ENCODE measurements at places on chromosomes 5 and 9.

DNA sequence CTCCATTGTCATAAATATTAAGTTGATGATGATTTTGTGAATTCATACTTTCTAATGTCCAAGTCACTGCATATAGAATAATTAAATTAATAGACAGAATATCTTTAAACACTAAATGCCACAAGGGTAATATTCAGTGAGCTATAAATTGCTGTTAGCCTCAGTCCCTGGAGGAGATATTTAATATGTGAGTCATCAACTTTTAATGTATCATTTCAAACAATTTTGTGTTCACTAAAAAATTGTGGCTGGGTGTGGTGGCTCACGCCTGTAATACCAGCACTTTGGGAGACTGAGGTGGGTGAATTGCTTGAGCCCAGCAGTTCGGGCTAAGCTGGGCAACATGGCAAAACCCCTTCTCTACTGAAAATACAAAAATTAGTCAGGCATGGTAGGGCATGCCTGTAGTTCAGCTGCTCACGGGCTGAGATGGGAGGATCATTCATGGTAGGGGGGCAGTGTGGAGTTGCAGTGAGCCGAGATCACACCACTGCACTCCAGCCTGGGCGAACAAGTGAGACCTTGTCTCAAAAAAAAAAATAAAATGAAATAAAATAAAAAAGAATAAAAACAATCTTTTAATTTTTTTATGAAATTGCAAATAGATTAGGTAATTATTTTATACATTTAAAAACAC lies 717.3 kb upstream of the CHD1 start:
- DNase-seq: no peak

- DNase-seq: no peak
Observed at GRCh38 chr5:172806897-172807672, 27.0 kb upstream of the ERGIC1 start.

GRCh38 chr5:88941581-88941980 lies 58.6 kb upstream of the MEF2C start:
- no peak for DNase-seq

DNA sequence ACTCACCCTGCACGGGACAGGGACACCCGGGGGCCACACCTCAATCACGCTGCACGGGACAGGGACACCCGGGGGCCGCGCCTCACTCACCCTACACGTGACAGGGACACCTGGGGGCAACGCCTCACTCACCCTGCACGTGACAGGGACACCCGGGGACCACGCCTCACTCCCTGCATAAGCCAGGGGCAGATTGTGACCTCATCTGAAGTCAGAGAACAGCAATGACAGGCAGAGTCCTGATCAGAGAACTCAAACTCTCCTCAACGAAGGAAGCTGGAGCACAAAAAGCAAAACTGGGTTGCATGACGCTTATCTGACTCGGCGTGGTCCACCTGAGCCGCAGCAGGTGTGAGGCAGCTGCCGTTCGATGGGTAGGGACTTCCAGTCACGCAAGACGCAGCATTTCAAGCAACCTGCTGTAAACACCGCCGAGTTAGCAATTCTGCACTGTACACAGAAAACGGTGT lies 3.2 kb downstream of the TERT start:
- DNase-seq: peak; percentile 73

GRCh38 chr5:163649514-163649913 lies 144.1 kb downstream of the MAT2B start:
- no peak for DNase-seq

DNA sequence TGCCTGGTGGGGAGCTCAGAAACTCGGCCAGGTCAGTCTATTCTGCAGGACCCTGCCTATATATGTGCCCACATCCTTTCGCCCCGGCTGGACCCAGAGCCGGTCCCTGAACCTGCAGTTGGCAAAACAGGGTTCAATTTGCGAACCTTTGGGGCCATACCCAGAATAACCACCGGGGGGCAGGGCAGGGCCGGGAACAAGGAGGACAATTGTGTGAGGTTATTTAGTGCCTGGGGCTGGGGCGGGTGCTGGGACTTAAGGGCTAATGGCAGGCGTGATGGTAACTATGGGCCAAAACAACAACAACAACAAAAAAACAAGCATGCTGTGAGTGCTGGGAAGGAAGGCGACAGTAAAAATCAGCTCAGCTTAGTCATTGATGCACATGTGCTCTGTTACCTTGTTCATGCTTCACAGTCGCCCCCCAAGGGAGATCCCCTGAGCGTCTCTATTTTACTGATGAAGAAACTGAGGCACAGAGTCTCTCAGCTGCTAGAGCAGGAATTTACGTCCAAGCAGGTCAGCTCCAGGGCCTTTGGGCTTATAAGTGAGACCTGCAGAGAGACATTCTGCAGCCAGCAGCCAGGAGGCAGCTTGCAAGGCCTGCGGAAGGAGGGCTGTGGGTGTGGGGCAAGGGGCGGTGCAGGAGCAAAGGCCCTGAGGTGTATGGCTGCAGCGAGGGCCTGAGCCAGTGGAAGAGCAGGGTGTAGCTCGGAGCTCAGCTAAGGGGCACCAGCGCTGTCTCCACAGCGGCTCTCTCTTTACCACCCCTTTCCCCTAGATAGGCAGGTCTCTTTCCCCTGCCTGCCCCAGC lies 106.0 kb downstream of the PHF2 start:
- DNase-seq: peak; percentile 26

- no peak for DNase-seq
Observed at GRCh38 chr9:124052401-124052800, 40.8 kb downstream of the LHX2 start.

DNA sequence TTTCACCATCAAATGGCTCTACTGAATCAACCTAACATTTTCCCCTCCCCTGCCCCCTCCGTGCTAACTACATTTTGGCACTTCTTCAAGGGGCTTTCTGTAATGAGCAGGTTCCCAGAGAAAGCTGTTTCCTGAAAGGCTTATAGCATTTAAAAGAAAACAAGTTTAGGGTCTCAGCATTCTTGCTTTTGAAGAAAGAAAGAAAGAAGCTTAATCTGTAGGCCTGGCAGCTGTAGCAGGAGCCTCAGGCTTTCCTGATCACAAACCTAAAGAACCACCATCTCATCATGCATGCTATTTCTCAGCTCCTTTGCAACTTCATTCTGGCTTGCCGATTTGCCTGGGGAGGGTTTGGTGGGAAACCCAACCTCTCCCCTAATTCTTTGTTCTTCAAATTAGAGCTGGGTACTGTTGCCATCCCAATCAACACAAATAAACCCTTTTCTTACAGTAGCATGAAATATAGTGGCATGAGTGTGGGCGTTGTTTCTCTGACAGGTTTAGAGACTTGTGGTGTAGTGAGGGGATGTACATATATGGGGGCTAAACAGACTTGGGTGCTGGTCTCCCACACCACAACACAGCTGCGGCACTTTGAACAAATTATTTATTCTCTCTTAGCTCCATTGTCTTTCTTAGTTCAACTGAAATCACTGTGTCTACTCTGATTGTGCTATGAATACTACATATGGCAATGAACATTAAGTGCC lies 160.5 kb upstream of the TNC start:
- no peak for DNase-seq

DNA sequence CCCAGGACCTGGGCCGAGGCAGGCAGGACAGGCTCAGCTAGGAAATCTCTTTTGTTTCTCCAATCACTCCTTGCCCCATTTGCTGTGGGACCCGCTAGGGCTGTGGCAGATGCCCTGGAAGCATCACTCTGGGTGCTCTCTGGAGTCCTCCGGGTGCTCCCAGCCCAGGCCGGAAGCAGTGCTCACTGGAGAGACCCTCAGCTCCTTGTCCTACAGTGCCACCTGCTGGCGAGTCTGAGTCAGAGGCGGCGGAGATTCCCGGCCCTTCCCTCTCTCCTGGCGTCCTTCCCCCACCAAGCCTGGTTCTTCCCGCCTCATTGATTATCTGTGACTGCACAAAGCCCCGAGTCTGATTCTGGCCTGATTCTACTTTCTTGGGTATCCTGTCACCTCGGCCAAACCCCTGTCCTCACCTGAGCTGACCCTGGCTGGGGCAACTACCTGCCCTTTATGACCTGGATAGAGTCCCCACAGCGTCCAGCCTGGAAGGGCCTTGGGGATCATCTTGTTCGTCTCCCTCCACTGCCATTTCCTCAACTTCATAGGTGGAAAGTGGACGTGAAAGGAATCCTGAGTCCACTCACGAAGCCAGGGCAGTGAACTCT lies 7.3 kb upstream of the BARHL1 start:
- DNase-seq: peak; percentile 53

GRCh38 chr9:117815315-117815714 lies 111.1 kb downstream of the TLR4 start:
- no peak for DNase-seq

DNA sequence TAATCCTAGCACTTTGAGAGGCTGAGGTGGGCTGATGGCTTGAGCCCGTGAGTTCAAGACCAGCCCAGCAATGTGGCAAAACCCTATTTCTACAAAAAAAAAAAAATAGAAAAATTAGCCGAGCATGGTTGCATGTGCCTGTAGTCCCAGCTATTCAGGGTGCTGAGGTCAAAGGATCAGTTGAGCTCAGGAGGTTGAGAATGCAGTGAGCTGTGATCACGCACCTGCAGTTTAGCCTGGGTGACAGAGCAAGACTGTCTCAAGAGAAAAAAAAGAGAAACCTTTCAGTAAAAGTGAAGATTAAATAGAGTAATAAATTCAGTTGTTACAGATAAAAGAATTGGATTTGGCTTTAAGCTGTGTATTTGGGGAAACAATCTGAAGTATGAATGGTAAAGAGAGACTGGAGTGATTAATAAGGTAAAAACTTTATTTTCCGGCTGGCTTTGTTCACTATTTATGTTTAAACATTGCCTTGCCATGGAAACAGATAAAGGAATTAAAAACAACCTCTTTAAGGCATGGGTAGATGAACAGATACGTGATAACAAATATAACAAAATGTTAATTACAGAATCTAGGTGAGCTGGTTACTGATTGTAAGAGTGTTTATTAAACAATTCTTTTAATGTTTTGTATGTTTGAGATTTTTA lies 56.0 kb upstream of the PCAT7 start:
- DNase-seq: no peak

DNA sequence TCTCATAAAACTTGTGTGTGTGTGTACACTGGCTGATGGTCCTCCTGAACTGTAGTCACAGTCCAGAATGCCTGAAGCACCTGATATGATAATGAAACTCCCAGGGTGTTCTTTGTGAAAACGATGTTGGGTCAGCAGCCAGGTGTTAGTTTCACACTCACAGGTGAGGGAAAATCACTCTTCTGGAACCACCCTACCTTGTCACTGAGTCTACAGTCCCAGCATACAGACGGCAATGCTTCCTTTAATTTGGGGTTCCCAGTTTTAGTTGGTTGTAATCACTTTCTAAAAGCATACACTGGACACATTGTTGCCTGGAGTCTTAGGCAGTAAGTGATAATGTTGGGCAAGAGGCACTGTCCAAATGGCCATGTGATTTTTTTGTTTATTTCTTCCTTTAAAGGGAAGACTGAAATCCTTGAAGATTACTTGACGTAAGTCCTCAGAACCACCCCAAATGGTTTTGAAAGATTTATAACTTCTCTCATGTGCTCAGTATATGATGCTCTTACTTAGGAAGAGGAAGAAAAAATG lies 18.2 kb upstream of the MGAT1 start:
- DNase-seq: no peak

GRCh38 chr9:129885670-129886106 lies 50.4 kb downstream of the USP20 start:
- DNase-seq: peak; percentile 64

- peak; percentile 71 for DNase-seq
Observed at GRCh38 chr5:15013654-15014463, 142.3 kb upstream of the ANKH start.

DNA sequence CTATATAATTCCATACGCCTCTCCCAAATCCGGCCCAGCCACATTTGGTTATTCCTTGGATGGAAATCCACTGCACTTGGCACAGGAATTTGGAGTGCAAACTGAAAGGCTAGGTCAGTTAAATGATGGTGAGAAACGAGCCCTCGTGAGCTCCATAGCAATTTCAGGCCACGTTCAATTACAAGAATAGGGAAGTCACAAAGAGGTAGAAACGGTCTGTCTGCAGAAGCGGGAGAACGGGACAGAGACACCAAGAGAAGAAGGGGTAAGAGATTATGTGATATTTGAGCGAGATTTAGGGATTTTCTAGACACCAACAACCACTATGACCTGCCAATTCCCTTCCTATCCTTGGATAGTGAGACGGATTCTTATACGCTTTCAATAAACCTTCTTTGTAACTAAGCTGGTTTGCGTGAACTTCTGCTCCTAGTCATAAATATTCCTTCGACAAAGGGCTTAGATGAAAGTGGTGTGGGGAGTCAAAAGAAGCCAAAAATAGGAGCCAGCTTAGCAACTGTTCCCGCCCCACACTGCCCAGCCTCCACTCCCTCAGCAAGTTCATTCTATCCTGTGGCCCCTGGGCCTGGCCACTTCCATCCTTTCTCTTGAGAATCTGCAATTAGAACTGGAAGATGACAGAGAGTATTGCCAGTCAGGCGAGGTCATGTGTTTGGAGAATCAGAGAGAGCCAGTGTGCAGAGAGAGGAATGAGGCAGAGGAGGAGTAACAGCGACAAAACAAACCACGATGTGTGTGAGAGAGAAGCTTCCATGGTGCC lies 118.4 kb downstream of the ZNF608 start:
- DNase-seq: no peak

DNA sequence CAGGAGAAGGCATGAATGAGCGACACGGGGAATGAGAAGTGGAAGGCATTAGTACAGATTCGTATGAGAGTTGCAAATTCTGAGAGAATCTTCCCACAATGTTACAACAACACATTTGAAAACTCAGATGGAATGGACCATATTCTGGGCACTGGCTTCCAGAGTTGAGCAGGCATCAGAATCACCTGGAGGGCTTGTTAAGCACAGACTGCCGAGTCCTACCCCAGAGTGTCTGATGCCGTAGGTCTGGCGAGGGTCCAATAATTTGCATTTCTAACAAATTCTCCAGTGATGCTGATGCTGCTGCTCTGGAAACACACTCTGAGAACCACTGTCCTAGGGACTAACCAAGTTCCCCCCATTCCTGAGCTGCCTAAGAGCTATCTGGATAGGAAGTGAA lies 2.9 kb upstream of the TLX3 start:
- no peak for DNase-seq

- DNase-seq: peak; percentile 26
Observed at GRCh38 chr5:61330341-61330844, 1.7 kb upstream of the ZSWIM6 start.

- DNase-seq: no peak
Observed at GRCh38 chr9:79221084-79221483, 350.7 kb upstream of the TLE4 start.

DNA sequence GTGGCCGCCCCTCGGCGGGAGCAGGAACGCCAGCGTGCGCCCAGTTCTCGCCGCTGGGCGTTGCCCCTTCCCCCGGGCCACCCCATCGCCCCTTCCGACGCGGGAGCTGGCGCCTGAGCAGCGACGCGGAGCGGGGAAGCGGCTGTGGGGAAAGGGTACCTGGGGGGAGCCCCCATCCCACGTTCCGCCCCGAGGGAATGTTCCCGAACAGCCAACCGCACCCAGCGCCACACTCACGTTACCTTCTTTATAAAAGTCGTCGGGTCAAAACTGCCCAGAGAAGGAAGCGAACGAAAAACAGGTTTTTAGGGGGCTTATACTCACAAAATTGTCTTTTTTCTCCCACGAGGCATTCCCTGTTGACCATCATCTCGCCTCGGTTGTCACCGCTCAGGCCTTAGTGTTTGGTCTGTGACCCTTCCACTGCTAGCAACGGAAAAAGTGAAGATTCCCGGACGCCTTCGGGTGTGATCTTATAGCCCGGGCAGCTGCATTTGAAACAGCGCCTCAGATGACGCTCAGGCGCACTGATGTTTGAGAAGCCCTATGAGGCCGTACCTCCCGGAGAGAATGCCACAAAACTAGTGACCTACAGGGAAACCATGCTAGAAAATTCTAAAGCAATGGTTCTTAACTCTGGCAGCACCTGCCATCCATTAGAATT lies 475 bp upstream of the GOLM1 start:
- DNase-seq: peak; percentile 46
